ENCODE measurements at places on chromosomes 12 and 14. TPM values are rescaled to one million over a fixed set of nuclear protein-coding genes. Genes with fewer than 3 reads are reported as not detected.

DNA sequence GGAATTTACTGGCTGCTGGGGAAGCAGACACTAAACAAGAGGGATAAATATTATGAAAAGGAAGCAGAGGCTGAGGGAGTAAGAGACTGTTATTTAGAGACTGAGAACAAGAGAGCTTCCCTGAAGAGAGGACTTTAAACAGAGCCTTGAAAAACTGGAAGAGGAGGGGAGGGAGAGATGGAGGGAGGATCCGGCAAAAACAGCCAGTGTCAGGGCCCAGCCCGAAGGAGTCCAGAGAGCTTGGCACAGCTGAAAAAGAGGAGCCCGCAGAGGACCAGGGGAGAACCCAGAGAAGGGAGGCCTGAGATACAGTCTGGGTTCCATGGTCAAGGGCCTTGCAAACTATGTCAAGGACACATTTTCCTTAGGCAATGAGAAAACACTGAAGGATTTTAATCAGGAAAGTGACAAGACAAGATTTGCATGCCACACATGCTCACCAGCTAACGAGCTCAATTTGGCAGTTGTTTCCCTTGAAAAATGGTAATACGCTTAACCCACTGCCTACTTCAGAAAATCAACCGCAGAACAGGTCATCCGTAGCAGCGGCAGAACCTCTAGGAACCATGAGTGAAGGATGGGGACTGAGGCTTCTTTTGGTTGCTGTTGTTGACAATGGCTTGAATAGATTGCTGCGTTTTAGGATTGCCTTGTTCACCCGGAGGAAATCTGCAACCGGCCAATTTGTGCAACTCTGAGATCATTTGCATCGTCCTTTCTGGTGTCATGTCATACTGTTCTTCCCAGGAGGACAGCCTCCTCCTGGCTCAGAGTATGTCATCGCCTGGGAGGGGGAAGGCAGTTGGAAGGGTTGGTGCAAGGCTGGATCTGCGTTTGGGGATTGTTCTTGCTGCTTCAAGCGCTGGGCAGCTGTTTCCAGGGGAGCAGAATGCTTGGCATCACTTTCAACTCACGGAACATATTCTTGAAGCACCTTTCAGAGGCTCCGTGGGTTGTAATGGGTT, 108.2 kb downstream of the PRMT8 start:
- no peak for DNase-seq

- peak; percentile 37 for DNase-seq
Observed at GRCh38 chr14:81432219-81432661, 32.1 kb upstream of the STON2 start.

OTUB2 gene
- 0.26 TPM for polyA plus RNA-seq

DNA sequence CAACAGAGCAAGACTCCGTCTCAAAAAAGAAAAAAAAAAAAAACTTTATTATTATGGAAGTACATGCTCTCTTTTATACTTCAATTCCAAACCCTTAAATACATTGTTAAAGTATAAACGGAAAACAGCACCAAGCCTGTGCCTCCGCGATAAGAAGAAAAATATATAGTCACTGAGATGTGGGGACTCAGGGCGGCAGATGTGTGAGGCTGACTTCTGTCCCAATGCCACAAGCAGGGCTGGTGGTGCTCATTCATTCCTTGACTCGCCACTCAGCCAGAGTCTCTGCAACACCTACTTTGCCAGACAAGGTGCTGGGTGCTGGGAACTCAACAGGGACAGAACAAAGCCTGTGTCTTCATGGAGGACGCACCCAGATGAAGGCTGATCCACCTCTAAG, 13.8 kb downstream of the LGMN start:
- DNase-seq = peak; percentile 25

MUCL1 gene
- not detected for polyA plus RNA-seq

DNA sequence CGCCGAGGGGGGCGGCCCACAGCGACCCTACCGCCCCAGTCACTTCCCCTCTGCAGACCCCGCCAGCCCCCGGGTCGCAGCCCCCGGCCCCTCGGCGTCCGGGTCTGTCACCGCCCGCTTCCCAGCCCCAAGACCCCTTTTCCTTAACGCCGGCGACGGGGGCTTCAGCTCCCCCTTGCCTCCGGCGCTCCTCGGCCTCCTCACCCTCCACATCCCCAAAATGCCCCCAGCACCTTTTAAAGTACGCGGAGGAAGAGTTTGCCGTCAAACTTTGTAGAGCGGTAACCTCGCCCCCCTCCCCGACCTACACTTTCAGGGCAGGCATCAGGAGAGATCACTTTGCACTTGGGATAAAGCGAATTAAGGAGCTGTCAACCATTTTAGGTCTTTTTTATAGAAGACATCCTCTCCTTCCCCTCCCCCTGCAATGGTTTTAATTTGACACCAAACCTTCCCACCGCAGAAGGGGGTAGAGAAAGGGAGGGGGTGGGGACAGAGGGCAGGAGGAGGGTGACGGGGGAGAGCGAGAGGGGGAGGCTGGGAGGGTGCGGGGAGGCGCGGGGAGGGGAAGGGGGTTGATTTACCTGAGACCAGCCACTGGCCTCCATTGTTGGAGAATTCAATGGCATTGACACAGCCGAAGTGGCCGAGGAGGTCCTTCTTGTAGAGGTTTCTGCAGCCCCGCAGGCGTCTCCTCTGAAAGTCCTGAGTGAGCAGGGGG, 578 bp downstream of the DCAF5 start:
- peak; percentile 63 for DNase-seq

DNA sequence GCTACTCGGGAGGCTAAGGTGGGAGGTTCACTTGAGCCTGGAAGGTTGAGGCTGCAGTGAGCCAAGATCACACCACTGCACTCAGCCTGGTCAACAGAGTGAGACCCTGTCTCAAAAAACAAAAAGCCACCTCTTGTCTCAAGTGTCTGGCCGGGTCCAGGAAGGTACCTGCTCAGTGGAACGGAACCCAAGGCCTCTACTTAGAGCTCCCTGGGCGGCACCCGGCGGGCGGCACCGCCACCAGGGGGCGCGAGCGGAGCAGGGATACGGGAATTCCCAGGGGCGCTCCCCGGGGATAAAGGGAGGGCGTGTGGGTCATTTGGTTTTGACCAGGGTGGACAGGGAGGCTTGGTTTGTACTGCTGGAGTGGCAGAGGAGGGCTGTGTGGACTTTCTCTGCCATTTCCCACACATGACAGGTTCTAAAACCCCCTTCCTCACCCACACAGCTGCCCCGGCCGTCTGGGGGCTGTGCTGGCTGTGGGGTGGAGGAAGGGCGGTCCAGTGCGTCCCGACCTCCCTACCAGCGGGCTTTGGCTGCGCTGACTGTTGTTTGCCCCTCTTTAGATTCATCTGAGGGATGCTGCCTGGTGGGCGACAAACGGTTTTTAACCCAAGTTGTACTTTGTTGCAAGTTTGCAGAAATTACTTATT, 91.4 kb downstream of the SETD3 start:
- peak; percentile 49 for DNase-seq

TAS2R20 gene
- 0.44 TPM for polyA plus RNA-seq

DNA sequence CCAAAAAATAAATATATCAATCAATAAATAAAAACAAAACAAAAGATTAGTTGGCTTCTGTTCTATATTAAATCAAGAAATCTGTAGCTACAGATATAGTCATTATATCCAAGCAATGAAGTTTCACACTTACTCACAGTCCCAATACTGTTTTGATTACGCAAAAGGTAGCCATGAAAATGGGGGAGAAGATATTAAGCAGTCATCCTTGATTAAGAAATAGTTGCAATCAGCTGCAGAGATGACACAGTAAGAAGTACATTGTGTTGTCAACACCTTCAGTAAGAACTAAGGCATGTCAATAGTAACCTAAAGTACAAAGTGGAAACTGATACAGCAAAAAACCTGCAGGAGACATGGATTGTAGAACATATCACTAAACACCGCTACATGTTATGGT, 11.0 kb upstream of the RHOJ start:
- no peak for DNase-seq

RHEBL1 gene
- polyA plus RNA-seq = 10.0 TPM

DNA sequence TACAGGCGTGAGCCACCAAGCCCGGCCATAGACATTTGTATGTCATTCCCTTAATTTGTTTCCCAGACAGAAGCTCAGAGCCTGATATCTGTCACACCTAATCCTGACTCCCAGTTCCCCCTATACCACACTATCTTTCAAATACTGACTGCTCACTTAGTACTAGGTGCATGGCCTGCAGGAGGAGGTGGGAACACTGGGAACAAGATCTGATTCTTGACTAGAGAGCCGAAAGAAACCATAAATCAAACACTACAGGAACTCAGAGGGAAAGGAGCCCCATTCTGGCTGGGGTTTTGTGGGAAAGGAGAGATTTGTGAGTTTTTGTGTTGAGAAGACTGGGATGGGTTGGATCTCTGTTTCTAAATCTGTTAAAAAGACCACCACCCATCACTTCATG, 4.9 kb downstream of the KHNYN start:
- DNase-seq = no peak

- DNase-seq = no peak
Observed at GRCh38 chr14:80584744-80585505, 356.6 kb downstream of the CEP128 start.

GRCh38 chr14:90201344-90201743, 55.0 kb upstream of the PSMC1 start:
- no peak for DNase-seq

SDR9C7 gene
- 0.13 TPM for polyA plus RNA-seq

TUNAR gene
- polyA plus RNA-seq = not detected

- DNase-seq = no peak
Observed at GRCh38 chr12:3436461-3437065, 54.4 kb upstream of the PRMT8 start.

PRB2 gene
- polyA plus RNA-seq = not detected

BCL11B gene
- not detected for polyA plus RNA-seq

GRCh38 chr12:94116191-94116590, 32.2 kb upstream of the PLXNC1 start:
- DNase-seq = no peak

GRCh38 chr14:67514203-67514607, 18.9 kb upstream of the PLEKHH1 start:
- no peak for DNase-seq

RGS6 gene
- polyA plus RNA-seq = not detected

DNA sequence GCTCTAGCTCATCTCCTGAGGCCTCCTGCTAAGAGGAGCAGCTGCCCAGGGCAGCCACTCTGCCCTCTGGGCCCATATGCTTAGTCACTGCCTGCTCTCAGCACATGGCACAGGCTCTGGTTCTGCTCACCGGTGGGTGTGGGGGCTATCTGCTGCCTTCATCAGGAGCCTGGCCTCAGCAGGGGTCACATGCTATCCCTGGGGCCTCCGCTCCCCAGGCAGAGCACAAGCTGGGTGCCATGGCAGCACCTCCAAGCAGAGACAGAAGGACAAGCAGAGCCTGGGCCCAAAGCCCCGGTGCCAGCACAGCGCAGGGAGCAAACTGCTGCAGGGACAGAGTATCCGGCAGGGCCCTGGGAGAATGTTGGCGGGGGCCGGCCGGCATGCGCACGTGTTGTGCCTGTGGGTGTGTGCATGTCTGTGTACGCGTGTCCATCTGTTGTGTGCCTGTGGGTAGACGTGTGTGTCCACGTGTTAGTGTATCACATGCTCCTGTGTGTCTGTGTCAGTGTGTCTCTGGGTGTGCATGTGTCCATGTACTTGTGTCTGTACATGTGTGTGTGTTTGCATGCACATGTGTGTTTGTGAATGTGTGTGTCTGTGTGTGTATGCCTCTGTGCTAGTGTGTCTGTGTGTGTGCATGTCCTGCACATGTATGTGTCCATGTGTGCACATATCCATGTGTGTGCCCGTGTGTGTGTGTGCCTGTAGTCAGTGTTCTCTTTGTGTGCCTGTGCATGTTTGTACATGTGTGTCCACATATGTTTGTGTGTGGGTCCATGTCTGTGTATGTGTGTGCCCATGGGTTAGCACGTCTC, 326.9 kb downstream of the TMEM121 start:
- DNase-seq = no peak

FOXN4 gene
- polyA plus RNA-seq = not detected

DNA sequence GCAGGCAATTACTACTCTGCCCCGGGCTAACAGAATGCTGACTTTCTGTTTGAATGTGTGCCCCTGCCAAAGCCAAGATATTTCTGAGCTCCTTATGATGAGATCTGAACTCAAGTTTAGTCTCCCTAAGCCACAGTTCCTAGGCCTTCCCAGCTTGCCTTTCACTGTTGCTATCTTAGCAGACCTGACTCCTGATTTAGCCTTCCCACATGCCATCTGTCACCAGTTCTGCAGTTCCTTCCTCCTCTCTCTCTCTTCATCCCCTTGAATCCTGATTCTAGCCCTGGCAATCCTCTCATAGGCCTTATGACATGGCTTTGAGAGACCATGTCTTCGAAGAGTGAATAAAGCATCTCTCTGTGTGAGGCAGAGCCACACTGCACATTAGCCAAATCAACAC, 12.5 kb upstream of the SAMD4A start:
- no peak for DNase-seq

SERPINA9 gene
- polyA plus RNA-seq = not detected

CHGA gene
- polyA plus RNA-seq = not detected

LUM gene
- polyA plus RNA-seq = not detected

DNA sequence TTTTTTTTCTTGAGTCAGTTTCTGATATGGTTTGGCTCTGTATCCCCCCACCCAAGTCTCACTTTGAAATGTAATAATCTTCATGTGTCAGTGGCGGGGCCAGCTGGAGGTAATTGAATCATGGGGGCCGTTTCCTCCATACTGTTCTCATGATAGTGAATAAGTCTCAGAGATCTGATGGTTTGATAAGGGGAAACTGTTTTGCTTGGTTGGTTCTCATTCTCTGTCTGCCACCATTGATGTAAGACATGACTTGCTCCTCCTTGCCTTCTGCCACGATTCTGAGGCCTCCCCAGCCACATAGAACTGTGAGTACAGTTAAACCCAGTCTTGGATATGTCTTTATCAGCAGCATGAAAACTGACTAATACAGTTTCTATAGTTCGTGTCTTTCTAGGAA, 42.9 kb downstream of the WNK1 start:
- DNase-seq = no peak
